Stimulated activated CD8-positive, alpha-beta memory T cell treated with anti-CD3 and anti-CD28 coated beads, Interleukin-4, amount 100 ng/mL, for 4 hours (primary cell): ENCODE measurements at places on chromosomes 11 and 22.

- DNase-seq = no peak
Measured at GRCh38 chr11:85680897-85681296, 5.1 kb downstream of the CCDC89 start.

- no peak for DNase-seq
Measured at GRCh38 chr11:28525636-28526405, 417.6 kb downstream of the METTL15 start.

GRCh38 chr22:21968452-21969129, 14.0 kb downstream of the TOP3B start:
- DNase-seq = no peak

DNA sequence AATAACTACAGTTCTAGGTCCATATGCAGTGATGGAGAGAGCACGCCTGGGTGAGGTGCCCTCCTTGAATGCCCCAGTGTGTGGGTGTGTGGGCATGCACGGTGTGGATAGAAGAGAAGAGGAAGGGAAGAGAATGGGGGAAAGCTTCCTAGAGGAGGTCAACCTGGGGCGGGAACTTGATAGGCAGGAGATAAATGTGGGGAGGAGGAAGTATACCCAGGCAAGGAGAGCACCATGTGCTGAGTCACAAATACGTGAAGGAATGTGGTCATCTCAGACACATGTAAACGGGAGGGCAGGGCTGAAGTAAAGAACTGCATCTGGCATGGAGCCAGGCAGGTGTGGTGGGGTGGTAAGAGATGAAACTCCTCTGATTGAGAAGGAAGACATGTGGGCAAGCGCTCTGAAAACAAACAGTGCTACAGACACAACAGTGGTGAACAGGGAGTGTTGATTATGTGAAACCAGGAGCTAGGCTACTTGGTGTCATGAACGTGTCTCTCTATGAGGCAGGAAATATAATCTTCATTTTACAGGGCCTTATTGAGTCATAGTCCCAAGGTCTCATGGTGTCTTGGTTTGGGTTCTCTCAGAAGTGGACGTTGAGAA, 61.5 kb upstream of the EED start:
- DNase-seq = no peak

GRCh38 chr11:120643284-120643683, 131.7 kb downstream of the GRIK4 start:
- no peak for DNase-seq

DNA sequence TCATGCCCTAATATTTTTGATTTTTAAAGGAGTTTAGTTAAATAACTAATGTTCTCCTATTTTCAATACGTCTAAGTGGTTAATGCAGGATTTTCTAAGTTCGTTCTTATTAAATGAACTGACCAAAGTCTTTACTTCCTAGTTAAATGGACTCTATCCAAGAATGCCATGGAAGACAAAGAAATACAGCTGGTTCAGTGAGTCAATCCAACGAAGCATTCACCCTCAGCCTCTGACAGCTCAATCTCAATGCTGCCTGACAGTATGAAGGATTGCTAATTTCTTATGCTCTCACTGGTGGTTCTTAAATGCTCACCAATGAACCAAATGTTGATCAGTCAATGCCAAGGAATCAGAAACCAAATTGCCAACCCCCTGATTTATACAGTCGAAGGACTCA, 219.4 kb downstream of the CADM1 start:
- no peak for DNase-seq

- DNase-seq = no peak
Measured at GRCh38 chr11:72446929-72447769, 12.8 kb upstream of the CLPB start.

DNA sequence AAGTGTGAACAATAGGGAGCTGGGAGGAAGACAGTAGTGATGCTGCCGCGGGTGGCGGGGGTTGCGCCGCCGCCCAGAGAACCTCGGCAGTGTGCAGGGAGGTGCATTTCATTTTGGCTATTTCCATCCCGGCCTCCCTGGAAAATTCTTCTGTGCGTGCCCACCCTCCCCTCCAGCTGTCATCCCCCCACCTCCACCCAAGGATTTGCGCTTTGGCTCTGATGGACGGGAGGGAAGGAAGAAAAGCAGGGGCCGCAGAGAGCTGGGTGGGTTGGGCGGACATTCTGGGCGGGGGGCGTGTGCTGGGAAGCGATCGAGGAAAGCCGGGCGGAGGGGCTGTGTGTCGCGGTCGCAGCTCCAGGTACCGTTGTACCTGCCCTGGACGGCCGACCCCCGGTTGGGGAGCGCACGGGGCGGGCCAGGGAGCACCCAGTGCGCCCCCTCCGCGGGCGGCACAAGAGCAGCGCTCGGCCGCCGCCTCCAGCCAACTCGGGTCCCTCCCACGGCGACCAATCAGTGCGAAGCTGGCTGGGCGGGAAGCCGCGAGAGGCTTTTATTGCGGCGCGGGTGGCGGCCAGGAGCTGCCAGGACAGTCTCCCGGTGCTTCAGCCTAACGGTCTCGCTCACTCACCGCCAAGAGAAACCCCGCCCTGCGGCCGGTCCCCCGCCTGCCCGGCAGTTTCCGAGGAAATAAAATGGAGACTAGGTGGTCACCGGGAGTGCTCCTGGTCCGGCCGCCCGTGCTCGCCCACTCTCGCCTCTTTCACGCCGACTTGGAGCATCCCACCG, 1.6 kb downstream of the NCAM1 start:
- no peak for DNase-seq

- DNase-seq = no peak
Measured at GRCh38 chr11:1734641-1735081, 15.7 kb downstream of the IFITM10 start.

- DNase-seq = no peak
Measured at GRCh38 chr22:23837911-23838680, 710 bp downstream of the DERL3 start.

DNA sequence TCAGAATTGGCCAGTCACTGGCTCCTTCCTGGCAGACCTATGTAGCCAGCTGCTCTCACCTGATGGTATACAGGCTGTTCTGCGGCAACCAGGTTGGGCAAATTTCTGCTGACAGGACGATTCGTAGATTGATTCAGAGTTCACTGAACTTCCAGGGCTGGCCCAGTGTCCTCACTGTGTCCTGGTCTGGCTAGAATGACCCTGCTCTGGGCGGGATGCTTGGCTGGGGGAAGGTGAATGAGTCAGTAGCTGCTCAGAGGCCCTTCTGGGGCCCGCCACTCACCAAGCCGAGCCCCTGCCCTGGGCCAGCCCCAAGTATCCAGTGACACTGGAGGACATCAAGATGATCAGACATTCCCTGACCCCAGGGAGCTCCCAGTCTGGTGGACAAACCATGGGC, 62.9 kb upstream of the WNT11 start:
- no peak for DNase-seq

DNA sequence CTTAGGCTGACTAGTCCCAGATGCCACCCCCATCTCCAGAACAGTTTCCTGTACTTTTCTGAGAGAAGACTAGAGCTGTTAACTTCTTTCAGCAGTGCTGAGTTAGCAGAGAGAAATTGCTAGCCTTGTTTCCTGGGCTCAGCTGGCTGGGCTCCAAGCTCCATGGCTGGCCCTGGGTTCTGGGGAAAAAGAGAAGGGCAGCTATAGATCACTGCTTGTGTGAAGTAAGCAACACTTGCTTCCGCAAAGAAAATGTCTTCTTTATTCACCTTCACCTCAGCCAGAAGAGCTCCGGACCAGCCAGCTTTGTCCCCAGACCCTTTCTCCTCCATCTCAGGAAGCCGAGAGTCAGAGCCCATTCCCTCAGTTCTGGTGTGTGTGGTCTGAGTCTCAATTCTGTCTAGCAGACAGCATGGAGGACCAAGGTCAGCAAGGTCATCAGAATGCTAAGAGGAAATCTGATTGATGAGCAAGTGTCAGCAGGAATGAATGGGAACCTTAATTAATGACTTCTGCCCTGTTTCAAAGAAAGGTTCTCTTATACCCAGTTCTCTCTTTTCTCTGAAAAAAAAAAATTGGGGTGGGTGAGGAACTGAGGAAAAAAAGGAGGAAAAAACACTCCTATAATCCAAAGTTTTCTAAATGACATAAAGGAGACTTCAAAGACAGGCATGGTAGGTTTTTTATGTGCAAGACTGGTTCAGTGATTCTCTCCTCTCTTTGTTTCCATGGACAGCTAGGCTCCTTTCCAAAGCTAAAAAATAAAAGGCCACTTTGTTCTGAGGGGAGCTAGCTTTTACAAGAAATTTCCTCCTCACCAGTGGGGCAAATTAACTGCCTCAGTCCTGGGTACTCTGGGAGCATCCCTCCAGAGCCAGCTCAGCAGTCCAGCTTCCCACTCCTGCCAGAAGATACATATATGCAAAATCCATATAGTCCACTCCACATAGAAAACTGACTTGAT, 63.6 kb upstream of the FAM181B start:
- no peak for DNase-seq

- no peak for DNase-seq
Measured at GRCh38 chr11:108368134-108368533, 99.2 kb downstream of the C11orf65 start.

GRCh38 chr11:69499186-69499917, 17.9 kb downstream of the LINC01488 start:
- DNase-seq = no peak

DNA sequence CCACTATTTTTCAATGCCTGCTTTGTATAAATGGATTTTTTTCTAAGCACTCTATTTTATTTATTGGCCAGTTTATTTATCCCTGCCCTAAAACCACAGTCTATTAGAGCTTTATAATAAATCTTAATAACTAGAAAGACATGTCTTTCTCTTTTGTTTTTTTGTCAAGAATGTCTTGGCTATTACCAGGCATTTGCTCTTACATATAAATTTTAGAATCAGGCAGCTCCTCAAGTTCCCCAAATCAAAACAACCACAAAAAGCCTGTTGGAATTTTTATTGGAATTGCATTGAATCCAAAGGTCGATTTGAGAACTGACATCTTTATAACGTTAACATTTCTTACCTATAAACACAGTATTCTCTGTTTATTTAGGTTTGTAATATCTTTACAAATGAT, 85.8 kb upstream of the SC5D start:
- DNase-seq = no peak

GRCh38 chr22:38951734-38952133, 5.7 kb upstream of the APOBEC3A start:
- DNase-seq = no peak

DNA sequence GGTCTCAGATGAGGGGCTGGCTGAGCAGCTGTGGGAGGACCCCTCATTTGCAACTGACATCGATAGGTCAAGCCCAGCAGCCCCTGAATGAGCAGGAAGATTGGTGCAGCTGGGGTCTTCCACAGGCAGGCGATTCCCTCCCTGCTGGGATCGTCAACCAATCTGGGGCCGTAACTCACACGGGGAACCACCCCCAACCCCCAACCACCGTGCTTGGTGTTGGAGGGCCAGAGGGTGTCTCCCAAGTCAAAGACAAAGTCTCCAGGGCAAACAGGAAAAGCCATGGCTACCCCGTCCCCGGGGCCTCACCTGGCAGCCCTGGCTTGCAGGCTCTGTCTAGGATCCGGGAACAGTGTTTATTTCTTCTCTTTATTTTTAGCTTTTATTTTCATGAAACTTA, 26.9 kb upstream of the SCUBE1 start:
- DNase-seq = no peak

GRCh38 chr11:114368918-114369680, 31.2 kb downstream of the C11orf71 start:
- DNase-seq = no peak

GRCh38 chr11:130420478-130421198, 7.8 kb downstream of the ADAMTS8 start:
- no peak for DNase-seq

DNA sequence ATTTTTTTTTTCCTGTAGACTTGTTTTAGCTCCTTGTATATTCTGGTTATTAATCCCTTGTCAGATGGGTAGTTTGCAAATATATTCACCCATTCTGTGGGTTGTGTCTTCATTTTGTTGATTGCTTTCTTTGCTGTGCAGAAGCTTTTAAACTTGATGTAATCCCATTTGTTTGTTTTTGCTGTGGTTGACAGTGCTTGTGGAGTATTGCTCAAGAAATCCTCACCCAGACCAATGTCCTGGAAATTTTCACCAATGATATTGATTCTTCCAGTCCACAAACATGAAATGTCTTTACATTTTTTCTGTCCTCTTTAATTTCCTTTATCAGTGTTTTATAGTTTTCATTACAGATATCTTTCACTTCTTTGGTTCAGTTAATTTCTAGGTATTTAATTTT, 55.6 kb upstream of the MRGPRX1 start:
- DNase-seq = no peak
